Retinal pigment epithelial cell (primary cell): ENCODE measurements at places on chromosomes 5 and 9.

DNA sequence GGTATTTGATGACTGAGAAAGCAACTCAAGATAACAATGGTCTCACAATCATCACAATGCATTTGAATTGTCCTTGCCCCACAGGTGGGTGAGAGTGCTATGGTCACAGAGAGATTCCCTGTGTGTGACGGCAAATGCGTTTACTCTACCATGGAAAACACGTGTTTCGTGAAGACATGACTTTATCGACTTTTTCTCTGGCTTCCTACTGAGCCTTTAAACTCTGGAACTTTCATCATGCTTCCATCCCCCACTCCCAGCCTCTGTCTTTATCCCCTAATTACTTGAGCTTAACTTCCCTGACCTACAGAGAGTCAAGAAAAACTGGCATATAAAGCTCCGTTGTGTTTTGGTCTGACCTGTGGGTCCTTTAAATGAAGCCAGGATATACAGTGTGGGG lies 414.1 kb upstream of the CLINT1 start:
- DNase-seq = peak; percentile 35

- no peak for DNase-seq
Observed at GRCh38 chr5:53815471-53815870, 255.0 kb downstream of the NDUFS4 start.

DNA sequence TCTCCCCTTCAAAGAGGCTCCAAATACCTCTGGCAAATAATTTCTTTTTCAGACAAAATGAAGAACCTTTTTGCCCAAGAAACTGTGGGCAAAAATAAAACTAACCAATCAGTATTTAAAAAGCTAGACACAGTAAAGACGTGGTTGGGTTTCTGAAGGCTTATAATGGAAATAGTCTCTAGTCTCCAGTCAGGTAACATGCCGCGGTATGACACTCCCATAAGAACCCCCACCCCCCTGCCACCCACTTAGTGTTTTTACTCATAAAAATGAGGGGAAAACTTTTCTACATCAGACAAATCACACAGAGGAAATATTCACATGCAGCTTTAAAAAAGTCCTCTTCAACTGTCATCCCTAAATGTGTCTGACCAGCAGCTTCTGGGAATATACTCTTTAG lies 105.3 kb downstream of the THBS4 start:
- DNase-seq = no peak

DNA sequence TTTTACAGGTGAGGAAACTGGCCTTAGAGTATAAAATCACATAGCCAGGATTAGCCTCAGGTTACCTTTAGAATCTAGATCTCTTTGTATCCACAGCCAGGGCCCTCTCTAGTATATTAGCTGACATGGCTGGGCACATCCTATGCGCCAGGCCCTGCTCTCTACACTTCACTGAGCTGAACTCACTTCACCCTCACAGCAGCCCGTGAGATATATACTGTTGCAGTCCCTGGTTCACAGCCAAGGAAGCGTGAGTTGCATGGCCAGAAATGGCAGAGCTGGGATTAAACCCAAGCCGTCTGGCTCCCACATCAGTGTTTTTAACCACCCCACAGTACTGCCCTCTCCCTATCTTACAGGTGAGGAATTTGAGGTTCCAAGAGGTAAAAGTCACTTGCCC lies 58.4 kb downstream of the DAB2IP start:
- no peak for DNase-seq

- peak; percentile 69 for DNase-seq
Observed at GRCh38 chr9:108836781-108837180, 19.0 kb downstream of the ACTL7B start.

DNA sequence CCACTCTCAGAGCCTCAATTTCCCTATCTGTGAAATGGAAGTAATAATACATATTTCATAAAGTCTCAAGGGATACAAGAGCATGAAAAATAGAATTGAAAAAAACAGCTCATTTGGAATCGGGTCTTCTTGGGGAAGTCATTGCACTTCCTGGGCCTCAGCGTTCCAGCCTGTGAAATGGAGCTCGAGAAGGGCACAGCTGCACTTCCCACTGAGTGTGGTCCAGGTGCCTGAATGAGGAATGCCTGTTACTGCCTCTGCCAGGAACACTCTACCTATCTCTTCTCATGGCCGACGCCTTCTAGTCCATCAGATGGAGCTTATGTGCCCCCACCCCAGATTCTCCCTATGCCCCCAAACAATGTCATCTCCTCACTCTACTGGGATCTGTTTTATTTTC lies 924 bp upstream of the NEURL1B start:
- DNase-seq = no peak

DNA sequence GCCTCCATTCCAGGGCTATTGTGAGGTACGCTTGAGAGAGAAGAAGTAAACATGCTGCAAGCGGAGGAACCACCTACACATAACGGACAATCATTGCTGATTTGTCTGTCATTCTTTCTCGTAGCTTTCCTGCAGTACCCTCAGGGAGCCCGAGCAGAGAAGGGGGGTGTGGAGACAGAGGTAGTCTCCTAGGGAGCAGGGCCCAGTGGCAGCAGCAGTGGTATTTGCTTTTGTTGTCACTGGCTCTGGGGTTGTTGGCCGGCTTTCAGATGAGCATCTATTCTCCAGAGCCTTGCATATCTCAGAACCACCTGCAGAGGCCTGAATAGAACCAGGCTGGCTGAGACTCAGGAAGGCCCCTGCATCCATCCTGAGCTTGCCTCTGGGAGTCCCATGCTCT lies 19.9 kb downstream of the ENHO start:
- no peak for DNase-seq

DNA sequence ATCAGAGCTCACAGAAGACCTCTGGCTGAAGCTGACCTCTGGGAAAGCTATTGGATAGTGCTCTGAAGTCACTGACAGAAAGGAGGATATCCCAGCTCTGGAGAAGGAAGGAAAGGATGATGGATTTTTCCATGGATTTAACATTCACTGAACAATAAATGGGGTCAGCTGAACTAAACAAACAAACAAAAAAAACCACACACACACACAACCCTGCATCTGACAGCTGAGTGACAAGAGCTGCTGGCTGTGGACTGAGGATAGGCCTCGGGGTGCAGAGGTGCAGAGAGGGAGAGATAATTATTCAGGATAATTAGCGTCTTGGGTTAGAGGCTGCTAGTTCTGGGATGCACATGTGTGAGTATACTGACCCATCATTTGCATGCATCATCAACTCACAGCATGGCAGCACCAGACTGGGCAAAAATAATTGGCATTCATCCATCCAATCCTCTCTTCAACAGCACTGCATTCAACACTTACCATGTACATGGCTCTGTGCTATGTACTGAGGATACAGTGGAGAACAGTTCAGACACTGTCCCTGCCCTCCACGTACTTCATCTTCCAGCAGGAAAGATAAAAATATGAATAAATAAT lies 131.4 kb upstream of the TRIM32 start:
- DNase-seq = no peak

- no peak for DNase-seq
Observed at GRCh38 chr5:111299067-111299481, 74.9 kb downstream of the CAMK4 start.

DNA sequence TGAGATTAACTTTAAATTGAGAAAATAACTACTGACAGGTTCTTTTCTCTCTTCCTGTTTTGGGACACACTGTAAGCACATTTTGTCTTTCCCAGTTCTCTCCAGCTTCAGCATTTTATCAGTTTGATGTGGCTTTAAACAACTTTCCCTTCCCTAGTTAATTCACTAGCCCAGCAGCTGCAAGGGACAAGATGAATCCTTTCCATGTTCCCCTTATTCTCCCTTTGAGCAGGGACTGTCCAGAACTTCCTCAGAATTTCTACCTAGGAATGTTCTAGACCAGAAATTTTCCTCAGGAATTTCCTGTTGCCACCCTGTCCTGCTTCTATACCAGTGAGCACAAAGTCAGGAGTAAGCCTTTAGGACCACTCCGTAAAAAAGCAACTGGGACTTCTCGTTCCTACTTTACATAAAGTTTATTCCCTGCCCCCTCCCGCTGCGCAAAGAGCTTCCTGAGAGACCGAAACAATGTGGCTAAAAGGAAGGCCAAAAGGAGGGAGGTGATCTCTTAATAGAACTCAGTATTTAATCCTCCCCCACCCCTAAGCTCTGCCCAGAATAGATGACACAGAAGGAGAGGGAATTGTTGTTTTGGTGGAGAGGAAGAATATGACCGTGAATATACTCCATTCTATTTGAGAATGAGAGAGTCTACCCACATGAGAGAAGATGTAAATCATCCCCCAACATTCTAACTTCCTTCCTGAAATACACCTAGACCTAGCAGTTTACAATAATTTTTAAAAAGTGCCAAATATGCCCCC lies 61.9 kb downstream of the GLIS3 start:
- no peak for DNase-seq

- DNase-seq = no peak
Observed at GRCh38 chr9:131500377-131500776, 2.3 kb upstream of the POMT1 start.

DNA sequence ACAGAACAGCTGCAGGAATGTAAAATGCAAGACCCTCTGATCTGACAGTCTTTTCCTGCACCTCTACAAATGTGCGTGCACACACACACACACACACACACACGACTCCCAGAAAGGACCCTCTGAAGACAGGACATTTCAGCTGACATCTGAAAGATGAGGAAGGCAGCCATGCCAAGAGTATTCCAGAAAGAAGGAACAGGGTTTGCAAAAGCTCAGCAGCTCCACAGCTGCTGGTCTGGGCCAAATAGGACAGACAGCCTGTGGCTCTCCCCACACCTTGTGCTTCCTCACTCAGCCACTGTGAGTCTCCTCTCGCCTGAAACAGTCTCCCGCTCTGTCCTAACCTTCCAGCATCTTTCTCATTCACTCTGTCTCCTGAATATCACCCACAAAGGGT lies 189.0 kb downstream of the PALM2AKAP2 start:
- no peak for DNase-seq

DNA sequence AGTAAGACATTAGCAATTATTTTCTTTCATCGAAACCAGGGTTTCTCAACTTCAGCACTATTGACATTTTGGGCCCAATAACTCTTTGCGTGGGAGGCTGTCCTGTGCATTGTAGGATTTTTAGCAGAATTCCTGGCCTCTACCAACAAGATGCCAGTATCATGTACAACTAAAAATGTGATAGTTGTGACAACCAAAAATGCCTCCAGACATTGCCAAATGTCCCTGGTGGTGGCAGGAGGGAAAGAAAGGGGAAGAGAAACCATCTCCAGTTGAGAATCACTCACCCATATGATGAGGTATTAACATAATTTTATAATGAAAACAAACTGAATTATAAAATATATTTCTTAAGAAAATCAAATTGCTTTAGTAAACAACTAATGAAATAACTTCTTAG lies 406.1 kb downstream of the RAB3C start:
- no peak for DNase-seq

- DNase-seq = no peak
Observed at GRCh38 chr5:17070647-17071046, 134.6 kb upstream of the MYO10 start.

DNA sequence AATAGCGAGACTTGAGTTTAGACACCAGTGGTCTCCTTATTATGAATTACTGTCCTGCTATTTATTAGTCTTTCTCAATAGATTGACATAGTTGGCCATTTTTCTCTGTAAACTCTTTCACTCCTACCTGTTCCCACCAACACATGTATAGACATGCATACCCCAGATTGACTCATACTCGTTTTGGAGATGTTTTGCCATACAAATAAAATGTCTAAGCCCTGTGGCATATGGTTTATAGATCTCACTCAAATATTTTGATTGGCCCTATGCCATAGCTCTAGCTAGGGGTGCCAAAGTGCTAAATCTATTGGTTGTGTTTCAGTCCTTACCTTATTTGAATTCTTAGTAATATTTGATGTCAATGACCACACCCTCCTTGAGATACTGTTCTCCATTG lies 42.3 kb downstream of the CAMK4 start:
- DNase-seq = no peak

- no peak for DNase-seq
Observed at GRCh38 chr9:92385477-92385876, 18.9 kb downstream of the OGN start.

- DNase-seq = no peak
Observed at GRCh38 chr5:90479611-90480385, 5.1 kb downstream of the POLR3G start.

DNA sequence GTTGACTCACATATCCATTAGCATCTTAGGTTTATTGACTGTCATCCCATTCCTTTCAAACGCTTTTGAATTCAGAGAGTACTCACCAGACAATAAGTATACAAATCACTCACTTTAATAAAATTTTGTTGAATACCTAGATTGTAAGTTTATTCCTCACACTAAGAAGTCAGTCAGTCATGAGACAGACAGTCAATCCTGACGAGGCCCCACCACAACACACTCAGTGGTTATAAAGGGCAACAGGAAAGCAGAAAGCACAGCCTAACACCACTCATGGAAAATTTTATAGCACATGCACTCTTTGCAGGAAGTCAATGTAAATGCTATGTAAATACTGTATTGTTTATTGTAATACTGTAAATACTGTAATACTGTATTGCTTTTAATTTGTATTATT lies 176.3 kb upstream of the PTGER4 start:
- DNase-seq = no peak

DNA sequence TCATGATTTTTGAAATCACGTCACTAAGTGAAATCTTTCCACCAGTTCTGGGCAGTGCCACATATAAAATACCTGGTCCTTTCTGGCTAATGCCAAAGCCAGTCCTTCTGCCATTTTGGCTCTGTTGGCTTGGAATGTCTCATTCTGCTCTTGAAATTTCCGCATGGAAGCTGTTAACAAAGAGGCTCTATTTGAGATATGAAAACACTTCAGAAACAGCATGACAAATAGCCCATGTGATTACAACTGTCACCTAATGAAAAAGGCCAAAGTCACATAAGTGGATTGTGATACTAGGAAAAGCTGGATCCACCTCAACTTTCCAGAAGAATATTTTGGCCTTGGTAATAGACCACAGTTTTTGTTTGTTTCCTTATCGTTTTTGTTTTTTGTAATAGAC lies 12.8 kb downstream of the GOLGA1 start:
- no peak for DNase-seq

DNA sequence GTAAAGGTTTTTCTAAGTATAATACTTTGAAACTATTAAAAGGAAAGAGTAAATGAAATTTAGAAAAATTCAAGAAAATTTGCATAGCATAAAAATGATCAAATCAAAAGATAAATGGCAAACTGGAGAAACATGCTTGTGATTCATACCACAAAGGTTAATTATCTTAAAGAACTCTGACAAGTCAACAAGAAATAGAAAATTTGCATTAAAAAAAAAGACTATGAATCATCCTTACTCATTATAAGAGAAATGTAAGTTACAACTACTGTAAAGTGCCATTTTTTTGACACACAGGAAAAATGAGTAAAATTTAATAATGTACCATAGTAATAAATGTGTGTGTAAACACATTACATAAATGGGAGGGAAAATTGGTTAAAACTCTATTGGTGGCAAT lies 624.4 kb upstream of the C9orf72 start:
- no peak for DNase-seq

DNA sequence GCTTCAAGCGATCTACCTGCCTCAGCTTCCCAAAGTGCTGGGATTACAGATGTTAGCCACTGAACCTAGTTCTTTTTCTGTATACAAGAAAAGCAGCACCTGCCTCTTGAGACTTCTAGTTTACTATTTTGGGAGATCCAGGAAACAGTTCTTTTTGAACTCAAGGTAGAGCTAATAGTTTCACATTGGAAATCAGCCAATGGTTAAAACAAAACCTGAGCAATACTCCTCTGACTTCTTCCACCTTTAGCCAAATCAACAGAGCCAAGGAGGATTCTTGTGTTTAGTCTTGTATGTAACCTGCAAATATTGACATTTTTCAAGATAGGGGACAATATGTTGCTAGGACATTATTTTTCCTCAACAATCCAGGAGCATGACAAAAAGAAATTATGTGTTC lies 349.4 kb downstream of the SH3GL2 start:
- no peak for DNase-seq
